ENCODE measurements at places on chromosomes 2 and 18.

DNA sequence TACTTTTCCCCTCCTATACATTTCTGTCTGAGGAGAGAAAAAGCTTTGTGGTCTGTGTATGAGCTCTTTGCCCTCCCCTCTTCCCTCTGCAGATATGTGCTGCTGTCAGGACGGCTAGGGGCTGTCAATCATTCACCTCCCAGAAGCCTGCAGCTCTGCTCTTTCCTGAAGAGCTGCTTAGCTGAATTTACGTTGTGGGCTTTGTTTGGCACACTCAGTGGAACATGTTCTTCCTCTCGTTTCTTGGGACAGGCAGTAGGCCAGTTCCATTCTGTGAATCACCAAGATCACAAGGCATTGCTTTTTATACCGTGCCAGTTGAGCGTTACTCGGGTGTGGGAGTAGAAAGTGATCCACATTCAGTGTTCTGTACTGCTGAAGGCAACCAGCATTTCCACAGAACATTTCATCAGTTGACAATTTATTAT lies 136.7 kb downstream of the LAMA3 start:
- DNase-seq: no peak

- DNase-seq: no peak
Observed at GRCh38 chr2:65388051-65388531, 44.3 kb downstream of the SPRED2 start.

DNA sequence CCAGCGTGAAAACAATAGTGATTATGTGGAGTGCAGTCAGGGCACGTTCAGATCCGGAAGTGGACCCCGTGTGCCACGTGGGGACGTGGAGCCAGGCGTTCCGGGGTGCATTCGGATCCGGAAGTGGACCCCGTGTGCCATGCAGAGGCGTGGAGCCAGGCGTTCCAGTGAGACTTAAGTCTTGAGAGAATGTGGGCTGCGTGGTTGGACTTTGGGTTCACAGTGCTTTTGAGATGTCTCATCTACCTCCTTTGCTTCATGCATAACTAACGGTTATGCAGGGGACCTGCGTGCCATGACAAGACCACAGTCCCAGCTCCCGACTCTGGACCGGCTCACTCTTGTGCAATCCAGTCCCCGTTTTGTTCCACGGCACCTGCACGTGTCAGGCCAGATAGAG lies 28.8 kb downstream of the CTDP1 start:
- no peak for DNase-seq

- DNase-seq: no peak
Observed at GRCh38 chr2:234621120-234621519, 124.2 kb upstream of the ARL4C start.

DNA sequence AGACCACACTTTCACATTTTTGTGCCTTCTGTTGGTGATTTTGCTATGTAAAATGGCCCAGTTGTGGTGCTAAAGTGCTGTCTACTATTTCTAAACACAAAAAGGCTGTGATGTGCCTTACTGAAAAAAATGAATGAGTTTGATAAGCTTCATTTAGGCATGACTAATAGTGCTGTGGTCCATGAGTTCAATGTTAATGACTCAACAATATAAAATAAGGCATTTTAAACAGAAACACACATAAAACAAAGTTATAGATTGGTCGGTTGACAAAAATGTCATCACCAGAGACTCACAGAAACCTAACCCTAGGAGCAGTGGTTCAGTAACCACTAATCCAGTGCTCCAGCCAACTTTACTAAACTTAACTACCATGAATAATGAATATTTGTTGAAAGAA lies 160.0 kb downstream of the DNAH6 start:
- no peak for DNase-seq

GRCh38 chr2:74849228-74849892 lies 15.4 kb downstream of the HK2 start:
- no peak for DNase-seq

GRCh38 chr18:55811925-55812324 lies 223.9 kb upstream of the TCF4 start:
- DNase-seq: no peak

DNA sequence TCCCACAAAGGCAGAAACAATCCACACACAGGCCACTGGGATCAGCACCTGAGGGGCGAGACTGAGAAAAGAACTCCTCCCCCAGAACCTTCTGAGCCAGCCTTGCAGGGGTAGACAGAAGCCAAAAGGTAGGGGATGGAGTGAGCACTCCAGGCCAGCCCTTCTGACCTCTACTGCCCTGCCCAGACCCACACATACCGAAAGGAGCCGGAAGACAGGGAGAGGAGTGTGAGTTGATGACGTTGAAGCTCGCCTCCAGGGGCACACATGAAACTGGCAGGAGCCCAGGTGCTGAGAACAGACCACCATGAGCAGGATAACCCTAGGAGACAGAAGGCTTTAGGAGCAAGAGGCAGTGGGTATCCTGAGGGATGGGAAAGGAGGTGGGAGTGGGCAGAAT lies 1.8 kb downstream of the SLC23A3 start:
- DNase-seq: no peak

- peak; percentile 68 for DNase-seq
Observed at GRCh38 chr2:127361929-127362885, 25.6 kb downstream of the MAP3K2 start.
